H9 (cell line): ENCODE measurements at places on chromosomes 1 and 21.

DNA sequence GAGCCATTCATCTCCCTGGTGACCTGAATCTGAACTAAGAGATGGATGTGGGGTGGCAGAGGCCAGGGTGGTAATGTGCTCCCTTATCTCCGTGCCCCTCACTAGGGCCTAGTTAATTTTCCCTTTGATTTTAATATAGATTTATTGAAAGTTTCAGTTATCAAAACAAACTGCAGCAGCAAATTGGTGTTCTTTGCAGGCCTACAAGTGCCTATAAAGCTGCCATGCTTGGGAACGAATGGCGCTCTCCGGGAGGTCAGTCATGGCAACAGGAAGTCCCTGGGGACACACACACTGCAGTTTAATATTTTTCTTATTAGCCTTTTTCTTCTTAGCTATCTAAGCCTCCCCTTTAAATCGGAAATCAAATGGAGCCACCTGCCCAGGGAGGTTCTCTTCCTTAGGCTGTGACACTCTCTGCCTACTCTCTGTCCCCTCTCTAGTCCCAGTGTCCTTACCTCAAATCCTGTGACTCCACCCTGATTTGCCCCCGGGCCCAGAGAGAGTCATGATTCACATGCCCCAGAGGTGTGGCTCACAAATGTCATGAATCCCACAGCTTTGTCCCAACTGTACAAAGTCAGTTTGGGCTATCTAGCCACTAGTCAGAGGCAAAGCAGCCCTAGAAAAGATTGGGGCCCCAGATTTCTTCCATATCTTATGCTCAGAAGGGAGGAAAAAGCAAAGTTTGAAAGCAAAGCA, 4.3 kb upstream of the ERI3 start:
- DNase-seq = no peak

GRCh38 chr1:109959974-109960744, 24.4 kb upstream of the AHCYL1 start:
- peak; percentile 66 for DNase-seq

DNA sequence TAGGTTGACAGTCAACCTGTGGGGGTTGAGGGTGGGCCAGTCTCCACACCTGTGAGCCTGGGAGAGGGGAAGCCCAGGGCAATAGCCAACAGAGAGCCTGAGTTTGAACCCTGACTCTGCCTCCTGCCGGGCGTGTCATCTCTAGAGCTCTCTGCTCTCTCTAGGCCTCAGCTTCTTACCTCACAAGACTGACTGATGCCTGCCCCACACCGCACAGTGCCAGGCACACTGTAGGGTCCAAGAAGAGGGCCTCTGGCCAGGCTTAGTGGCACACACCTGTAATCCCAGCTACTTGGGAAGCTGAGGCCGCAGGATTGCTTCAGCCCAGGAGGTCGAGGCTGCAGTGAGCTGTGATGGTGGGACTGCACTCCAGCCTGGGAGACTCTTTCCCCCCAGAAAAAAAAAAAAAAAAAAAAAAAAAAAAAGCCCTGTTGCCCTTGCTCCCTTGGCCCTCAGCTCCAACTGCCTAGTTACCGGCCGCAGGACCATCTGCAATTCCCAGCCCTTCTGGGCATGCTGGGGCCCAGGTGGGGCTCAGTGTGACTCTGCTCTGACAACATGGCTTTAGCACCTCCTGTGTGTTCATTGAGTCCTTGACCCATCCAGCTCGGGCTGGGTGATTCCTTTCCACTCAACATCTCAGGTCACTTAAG, 25.1 kb downstream of the GRHL3 start:
- no peak for DNase-seq

GRCh38 chr1:83958704-83959103, 40.2 kb downstream of the TTLL7 start:
- no peak for DNase-seq
